Nasal cavity respiratory epithelium epithelial cell of viscerocranial mucosa (primary cell): ENCODE measurements at places on chromosomes 1 and 21. TPM values are rescaled to one million over a fixed set of nuclear protein-coding genes. Genes with fewer than 3 reads are reported as not detected.

Gene BMP8A
- 0.34 TPM in 1 of 2 replicates, not detected in the other for total RNA-seq

Gene TTLL7
- total RNA-seq, result 1.0 and 3.6 TPM in 2 replicates

Gene IFT25
- total RNA-seq, result 11.3 and 14.3 TPM in 2 replicates

Gene ASCL5
- under 0.01 and 0.07 TPM in 2 replicates for total RNA-seq

Gene FAM72D
- not detected in 2 replicates for total RNA-seq

Gene SYT6
- not detected in 2 replicates for total RNA-seq

Gene SERPINC1
- 0.21 TPM in 1 of 2 replicates, not detected in the other for total RNA-seq
